ENCODE measurements at places on chromosomes 16 and 17. TPM values are rescaled to one million over a fixed set of nuclear protein-coding genes. Genes with fewer than 3 reads are reported as not detected.

LGALS9 gene
- total RNA-seq = 7.2 TPM

SPNS3 gene
- not detected for total RNA-seq

TBC1D3C gene
- total RNA-seq = not detected

GNGT2 gene
- total RNA-seq = not detected

OTOA gene
- total RNA-seq = 0.68 TPM

GDPD1 gene
- total RNA-seq = 3.8 TPM

PRSS8 gene
- total RNA-seq = 29.9 TPM

- H3K4me1 ChIP-seq = no peaks in the 10 kb centered on the region
- H3K27me3 ChIP-seq = no peaks in the 10 kb centered on the region
- H3K27ac ChIP-seq = no peak overlapping the region
- DNase-seq = no peak
These were observed 97.6 kb upstream of the DNAH17 start for GRCh38 chr17:78674595-78675315.

DNA sequence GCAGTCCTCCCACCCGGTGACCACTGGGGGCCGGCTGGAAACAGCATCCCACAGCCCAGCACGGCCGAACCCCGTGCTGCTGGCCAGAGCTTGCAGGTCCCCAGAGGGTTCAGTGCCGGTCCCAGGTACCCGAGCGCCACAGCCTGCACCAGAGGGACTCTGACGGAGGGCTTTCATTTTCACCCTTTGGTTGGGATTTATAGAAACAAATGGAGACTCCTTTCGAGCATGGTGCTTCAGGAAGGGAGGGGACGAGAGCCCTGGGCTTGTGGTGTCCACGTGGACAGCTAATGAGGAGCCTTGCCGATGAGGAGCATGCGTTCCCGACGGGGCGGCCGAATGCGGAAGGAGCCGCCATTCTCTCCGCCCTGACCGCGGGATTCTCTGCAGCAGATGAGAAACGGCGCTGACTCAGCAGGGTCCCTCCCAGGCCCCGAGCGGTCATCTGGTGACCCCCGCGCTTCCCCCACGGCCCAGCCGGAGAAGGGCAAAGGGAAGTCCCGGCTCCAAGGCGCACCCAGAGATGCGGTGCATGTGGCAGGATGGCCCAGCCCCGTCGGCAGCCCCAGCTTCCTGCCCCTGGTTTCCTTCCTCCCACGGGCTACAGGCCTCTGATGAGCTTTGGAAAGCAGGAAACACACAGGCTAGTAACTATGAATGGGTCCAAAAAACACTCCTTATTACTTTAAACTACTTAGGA lies 9.8 kb downstream of the SLC38A10 start:
- H3K4me3 ChIP-seq = no peak overlapping the region
- no peak overlapping the region for H3K27ac ChIP-seq
- no peak for DNase-seq
- H3K4me1 ChIP-seq = no peaks in the 10 kb centered on the region
- H3K27me3 ChIP-seq = no peaks in the 10 kb centered on the region

GRCh38 chr16:66432429-66432828 lies 5.3 kb downstream of the BEAN1 start:
- H3K36me3 ChIP-seq = no peaks in the 10 kb centered on the region
- H3K27ac ChIP-seq = no peak overlapping the region
- no peaks in the 10 kb centered on the region for H3K27me3 ChIP-seq
- no peak for DNase-seq
- H3K4me3 ChIP-seq = no peak overlapping the region
- H3K4me1 ChIP-seq = no peaks in the 10 kb centered on the region

DNA sequence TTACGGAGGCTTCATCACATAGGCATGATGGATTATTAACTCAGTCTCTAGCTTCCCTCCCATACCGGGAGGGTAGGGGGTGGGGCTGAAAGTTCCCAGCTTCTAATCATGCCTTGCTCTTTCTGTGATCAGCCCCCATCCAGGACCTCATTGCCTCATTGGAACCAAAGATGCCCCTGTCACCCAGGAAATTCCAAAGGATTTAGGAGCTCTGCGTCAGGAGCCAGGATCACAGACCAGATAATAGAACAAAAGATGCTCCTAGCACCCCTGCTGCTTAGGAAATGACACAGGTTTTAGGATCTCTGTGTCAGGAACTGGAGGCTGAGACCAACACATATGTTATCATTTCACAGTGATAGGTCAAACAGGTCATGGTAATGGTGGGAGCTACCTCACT lies 9.7 kb downstream of the USB1 start:
- H3K4me1 ChIP-seq = no peaks in the 10 kb centered on the region
- H3K27me3 ChIP-seq = no peaks in the 10 kb centered on the region
- H3K27ac ChIP-seq = no peak overlapping the region
- no peaks in the 10 kb centered on the region for H3K36me3 ChIP-seq
- DNase-seq = no peak
- no peak overlapping the region for H3K4me3 ChIP-seq

DNA sequence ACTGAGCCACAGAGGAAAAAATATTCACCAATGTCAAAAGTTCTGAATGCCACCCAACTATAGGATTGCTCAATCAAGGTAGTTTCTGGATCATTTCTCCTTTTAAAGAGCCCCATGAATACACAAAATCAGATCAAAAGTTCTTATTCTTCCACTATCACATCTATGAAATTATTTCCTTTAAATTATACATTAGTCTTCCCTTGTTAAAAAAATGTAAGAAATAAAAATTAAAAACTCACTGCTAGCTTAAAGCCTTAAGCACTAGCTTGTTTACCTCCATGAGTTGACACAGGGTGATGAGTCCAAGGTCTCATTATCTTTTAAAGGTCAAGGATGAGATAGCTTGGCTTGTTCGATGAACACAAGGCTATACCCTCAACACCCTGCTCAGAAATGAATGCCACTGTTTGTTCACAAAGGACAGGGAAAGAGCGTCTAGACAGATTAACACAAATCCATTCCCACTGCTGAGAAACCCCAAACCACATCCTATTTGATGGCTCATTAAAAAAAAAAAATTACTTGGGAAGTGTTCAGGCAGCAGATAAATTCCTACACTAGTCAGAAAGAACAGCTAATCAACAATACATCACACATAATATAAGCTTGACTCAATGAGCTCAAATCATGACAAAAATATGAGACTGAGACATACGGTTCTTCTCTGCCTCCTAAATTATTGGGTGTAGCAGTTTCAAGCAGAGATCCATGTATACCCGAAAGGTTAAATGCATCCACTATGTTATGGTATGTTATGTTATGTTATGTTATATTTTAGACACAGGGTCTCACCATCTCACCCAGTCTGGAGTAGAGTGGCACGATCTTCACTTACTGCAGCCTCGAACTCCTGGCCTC lies 118.9 kb downstream of the PARN start:
- no peaks in the 10 kb centered on the region for H3K27me3 ChIP-seq
- H3K27ac ChIP-seq = no peak overlapping the region
- no peak overlapping the region for H3K4me3 ChIP-seq
- peaks cover 2% of the 10 kb centered on the region for H3K4me1 ChIP-seq

GRCh38 chr16:79107301-79107700 lies 493.2 kb downstream of the MAF start:
- no peak overlapping the region for H3K4me3 ChIP-seq
- no peaks in the 10 kb centered on the region for H3K27me3 ChIP-seq
- H3K36me3 ChIP-seq = no peaks in the 10 kb centered on the region
- H3K27ac ChIP-seq = no peak overlapping the region
- no peaks in the 10 kb centered on the region for H3K4me1 ChIP-seq
- DNase-seq = no peak

DNA sequence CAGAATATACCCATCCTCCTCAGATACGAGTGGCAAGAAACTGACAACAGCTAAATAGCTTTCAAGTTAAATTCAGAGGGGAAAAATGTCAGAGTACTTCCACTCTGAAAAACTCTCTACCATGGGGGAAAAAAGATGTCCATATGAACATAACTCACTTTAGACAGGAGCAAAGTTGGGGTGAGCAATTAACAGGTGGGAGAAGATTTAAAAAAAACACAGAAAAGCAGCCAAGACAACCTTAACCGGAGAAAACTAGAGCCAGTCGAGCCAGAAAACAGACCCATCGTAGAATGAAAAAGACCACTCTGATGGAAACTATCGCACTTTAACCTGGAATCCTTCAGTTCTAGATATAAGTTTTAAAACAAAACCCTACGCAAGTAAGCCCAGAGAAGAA lies 833 bp downstream of the TERF2 start:
- H3K27me3 ChIP-seq = no peaks in the 10 kb centered on the region
- H3K36me3 ChIP-seq = no peaks in the 10 kb centered on the region
- H3K4me3 ChIP-seq = peak overlapping the region; percentile 88
- H3K27ac ChIP-seq = peak overlapping the region; percentile 89
- DNase-seq = no peak
- H3K4me1 ChIP-seq = no peaks in the 10 kb centered on the region
